ENCODE measurements at places on chromosomes 6 and 20.
A peak's percentile ranks its signal among the peaks of the same experiment; 100 is the strongest.

DNA sequence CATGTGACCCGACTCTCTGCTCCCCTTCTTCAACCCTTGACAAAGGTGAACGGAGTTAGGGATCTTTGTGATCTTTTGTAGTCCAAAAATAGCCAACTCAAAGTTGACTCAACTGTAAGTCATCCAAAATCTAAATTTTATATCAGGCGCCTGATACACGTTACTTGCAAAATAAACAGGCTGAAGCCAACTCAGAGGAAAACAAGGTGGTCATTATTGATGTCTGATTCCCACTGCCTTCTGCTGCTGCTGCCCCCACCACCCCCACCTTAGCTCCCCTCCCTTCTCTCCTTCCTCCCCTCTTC, 13.2 kb upstream of the RNF8 start:
- no peak for DNase-seq

- DNase-seq, result no peak
These were observed 187.7 kb downstream of the SOD2 start for GRCh38 chr6:159505140-159505922.

GRCh38 chr6:35262596-35262995, 3.1 kb downstream of the ZNF76 start:
- DNase-seq, result no peak

DNA sequence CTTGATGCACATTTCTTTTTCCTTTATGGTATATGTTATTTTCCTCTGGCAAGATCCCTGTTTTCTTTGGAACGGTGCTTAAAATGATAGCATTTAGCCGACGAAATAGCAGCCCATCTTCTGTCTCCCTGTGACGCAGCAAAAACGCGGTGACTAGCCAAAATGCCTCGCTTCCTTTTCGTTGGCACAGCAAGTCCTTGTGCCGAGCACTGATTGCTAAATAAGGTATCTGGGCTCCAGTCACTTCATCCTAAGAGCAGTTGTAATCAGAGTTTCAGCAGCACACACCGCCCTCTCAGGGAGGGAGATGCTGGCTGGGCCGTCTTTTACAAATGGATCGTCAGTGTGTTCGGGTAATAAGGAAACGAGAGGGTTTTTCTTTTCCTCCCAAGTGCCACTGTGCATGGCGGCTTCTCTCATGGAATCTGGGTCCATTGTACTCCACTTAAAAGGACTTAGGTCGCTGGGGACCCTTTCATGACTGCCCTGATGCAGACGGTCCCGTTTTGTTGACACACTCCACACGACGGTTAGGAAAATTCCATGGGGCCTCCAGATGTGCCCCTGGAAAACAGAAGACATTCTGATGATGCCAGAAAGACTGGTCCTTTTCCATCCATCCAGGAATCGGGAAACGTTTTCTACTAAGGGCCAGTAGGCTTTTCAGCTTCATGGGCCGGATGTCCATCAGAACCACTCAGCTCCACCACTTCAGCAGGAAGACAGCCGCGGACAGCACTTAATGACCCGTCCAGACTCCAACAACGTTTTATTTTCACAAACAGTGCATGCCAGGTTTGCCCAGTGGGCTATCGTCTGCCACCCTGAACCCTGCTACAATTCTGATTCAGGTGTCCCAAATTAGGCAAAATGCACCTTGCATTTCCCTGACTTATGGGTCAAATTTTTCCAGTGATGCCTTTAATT, 185.5 kb downstream of the CDH4 start:
- no peak for DNase-seq

GRCh38 chr6:110399219-110400071, 15.9 kb downstream of the DDO start:
- DNase-seq, result no peak

DNA sequence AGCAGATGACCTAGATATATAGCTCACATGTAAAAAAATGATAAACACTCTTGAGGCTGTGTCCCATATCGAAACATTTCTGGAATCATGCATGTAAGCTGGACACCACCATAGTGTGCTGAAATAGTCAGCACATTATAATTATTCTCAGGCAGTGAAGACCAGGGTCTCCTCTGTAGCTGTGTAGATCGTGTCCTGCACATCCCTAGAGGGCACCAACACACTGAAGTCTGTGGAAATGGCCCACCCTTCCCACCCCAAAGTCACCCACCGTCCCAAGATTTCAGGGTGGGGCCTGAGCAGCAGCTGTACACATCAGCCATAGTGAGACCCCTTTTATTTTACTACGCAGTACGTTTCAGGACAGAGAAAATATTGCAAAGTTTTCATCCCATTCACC, 21.0 kb upstream of the TMEM30A start:
- DNase-seq, result no peak

DNA sequence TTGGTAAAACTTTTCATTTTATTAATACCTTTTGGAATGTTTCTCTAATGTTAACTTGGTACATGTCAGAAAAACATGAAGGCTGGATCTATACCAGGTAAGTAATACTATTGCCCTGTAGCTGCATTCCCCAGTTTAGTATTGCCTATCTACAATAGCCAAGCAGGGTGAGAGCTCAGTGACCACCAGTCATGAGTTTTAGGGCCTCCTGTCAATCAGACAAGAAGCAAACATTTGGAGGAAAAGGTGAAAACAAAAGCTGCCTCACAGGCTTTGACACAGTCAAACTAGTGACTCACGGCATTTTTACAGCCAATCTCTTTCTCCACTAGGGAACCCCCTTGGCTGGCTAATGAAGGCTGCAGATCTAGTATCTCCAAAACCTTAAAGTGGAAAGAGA, 9.5 kb upstream of the CDC5L start:
- no peak for DNase-seq

- DNase-seq, result no peak
These were observed 58.9 kb downstream of the KIZ start for GRCh38 chr20:21184819-21185218.

DNA sequence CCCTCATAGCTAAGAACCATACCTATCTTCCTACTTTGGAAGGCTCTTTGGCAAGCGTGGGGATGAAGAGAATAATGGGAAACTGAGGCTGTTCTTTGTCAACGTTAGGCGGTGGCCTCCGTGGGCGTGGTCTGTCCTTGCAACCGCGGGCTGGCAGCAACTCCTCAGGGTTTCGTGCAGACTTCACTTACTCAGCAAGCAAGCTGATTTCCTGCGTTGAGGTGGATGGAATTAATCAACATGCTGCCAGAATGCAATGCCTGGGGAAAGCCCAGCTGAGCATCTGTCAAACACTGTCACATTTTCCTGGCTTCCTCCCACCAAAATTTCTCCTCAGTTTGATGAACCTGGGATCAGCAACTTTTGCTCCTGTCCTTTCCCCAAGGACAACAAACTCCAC, 9.2 kb upstream of the IL17F start:
- DNase-seq, result no peak

DNA sequence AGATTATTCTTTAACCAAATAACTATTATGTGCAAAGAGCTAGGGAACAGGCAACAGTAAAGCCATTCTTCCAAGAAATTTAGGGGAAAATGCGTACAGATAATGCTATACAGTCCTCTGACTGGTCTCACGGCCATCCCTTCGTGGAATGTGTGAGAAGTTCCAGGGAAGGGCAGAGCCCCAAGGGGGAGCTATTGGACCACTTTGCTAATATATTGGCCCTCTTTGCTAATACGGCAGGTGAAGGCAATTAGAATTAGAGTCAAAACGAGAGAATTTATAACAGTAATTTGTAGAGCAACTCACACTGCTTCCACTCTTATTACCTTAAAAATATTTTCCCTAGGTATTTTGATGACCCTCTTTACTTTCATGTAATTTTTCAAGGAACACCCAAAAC, 140.4 kb downstream of the IMPG1 start:
- no peak for DNase-seq

DNA sequence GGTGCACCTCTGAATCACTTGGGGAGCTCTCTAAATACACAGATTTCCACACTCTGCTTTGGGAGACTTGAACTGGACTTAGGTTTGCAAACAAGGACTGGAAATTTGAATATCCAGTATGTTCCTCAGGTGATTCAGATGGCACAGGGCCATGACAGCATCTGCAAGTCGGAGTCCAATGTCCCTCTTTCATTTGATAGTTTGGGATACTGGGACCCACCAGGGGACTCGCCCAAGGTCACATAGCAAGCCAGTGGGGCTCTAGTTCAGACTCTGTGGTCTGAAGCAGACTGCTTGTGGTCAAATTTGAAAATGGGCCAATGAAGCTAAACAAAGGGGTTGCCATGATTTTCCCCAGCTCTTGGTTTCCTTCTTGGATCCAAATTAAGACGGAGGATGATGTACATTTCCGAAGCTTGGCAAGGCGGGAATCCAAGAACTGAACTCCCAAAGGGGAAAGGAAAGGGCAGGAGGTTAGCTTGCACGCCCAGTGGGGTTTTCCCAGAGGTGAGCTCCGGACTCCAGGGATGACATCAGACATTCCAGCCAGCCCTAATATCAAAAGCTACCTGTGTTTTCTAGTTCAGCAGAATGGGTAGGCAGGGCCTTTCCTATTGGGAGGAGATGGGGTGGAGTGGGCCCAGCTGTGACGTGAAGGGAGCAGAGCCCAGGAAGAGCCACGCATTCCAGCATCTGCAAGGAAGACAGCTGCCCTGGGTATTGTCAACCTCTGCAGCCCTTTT, 3.4 kb upstream of the SYS1 start:
- no peak for DNase-seq

GRCh38 chr6:165486183-165487137, 176.6 kb downstream of the PDE10A start:
- DNase-seq, result no peak

DNA sequence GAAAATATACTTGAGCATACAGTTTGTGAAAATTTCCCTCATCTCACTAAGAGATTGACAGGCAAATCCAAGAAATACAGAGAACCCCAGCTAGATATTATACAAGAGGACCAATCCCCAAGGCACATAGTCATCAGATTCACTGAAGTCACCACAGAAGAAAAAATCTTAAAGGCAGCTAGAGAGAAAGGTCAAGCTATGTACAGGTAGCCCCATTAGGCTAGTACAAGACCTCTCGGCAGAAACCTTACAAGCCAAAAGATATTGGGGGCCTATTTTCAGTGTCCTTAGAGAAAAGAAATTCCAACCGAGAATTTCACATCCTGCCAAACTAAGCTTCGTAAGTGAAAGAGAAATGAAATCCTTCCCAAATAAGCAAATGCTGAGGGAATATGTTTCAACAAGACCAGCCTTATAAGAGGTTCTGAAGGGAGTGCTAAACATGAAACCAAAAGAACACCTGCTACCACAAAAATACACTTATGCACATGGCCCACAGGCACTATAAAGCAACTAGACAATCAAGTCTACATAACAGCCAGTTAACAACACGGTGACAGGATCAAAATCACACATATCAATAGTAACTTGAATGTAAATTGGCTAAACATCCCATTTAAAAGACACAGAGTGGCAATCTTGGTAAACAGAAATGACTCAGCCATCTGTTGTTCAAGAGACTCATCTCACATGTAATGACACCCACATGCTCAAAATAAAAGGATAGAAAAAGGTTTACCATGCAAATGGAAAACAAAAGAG, 96.3 kb downstream of the FHL5 start:
- DNase-seq, result no peak

DNA sequence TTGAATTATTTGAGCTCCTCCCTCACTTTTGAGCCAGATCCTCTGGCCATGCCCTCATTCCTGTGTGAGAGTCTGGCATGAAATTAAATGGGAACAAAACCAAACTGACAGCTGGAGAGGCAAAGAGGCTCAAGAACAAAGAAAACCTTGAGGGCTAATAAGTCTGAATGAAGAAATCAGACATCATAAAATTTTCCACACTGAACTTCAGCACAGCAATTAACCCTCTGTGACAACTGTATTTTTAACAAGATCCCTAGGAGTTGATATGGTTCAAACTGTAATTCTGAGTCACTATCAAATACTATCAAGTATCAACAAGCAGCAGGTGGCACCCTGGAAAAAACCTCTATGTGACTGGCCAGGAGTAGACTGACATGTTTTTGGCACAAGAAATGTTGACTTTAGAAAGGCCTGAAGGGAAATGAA, 109.4 kb upstream of the EMILIN3 start:
- no peak for DNase-seq

GRCh38 chr6:39303425-39304153, 10.6 kb downstream of the KCNK17 start:
- DNase-seq, result no peak

DNA sequence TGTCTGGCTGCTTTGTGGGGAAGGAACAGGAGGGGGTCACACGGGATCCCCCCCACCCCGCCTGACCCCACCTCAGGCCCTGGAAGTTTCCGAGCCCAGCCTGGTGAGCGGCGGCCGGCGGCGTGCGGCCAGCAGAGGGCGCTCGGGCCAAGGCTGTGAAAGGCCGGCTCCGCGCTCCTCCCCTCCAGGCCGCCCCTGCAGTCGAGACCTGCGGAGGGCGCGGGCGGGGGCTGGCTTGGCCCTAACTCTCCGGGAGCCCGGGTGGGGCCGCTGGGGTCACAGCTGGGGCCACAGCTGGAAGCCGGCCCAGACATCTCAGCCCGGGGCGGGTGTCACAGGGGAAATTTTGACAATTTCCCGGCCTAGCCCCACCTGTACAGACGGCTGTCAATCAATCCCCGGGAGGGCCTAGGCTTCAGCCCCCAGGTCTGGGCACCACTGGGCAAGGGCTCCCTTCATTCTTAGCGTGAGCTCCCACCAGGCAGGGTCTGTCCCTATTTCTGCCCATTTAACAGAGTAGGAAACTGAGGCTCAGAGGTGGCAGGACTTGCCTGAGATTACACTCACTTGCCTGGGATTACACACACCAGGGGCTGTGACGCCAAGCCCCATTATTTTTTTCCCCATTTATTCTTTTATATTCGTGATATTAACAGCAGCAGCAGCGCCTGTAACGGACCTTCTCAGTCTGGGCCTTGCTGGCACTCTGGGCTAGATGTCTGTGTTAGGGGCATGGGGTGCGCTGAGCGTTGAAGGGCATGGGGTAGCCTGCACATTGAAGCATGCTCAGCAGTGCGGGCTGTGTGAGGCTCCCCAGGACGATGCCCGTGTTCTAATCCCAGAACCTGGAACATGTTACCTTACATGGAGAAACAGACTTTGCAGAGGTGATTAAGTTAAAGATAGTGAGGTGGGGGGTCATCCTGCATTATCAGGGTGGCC, 23.0 kb downstream of the ZBP1 start:
- peak; percentile 68 for DNase-seq

GRCh38 chr6:47832386-47833100, 50.7 kb downstream of the OPN5 start:
- DNase-seq, result no peak

DNA sequence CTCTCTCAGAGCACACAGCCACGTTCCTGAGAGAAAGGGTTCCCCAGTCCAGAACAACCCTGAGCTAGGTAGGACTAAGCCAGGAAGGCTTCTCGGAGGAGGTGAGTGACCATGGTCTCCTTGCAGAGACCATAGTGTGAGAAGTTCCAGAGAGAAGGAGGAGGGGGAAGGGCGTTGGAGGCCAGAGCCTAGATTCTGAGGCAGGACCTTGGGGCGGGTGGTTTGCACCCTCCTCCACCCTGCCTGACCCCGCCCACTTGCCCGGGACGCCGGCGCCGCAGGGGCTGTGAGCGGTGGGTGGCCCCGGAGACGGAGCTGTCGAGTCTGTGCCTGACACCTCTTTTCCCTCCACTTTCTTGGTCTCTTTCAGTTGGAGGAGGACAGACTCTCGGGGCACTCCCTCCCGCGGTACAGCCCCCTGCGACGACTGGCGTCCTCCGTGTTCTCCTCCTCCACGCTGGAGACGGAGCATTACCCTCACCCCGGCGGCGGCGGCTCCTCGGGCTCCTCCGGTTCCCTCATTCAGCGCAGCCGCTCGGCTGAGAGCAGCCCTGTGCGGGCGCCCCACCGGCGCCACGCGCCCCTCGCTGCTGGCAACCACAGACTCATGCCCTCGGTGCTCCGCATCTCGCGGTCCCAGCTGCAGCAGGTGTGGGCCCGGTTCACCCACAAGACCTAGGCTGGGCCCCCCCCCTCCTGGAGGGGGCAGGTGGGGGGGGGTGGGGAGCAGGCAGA, 26.2 kb downstream of the TTBK1 start:
- no peak for DNase-seq

GRCh38 chr6:134551245-134551960, 233.5 kb upstream of the SGK1 start:
- DNase-seq, result no peak

Data from stimulated activated CD8-positive, alpha-beta memory T cell treated with anti-CD3 and anti-CD28 coated beads, Interleukin-15, amount 100 ng/mL, for 24 hours (primary cell).